ENCODE measurements at places on chromosomes 4 and X. TPM values are rescaled to one million over a fixed set of nuclear protein-coding genes. Genes with fewer than 3 reads are reported as not detected.

- DNase-seq: no peak
Observed at GRCh38 chr4:105624530-105624929, 72.1 kb downstream of the ARHGEF38 start.

GRCh38 chr4:114870987-114871386 is 242.4 kb downstream of the NDST4 start:
- DNase-seq: no peak

- DNase-seq: no peak
Observed at GRCh38 chrX:18983666-18984380, at the start of gene PHKA2. Gene PHKA2 (minus strand): TSS chrX:18984114. CDS start chrX:18983932, 182 bp downstream.

- no peak for DNase-seq
Observed at GRCh38 chr4:187415231-187415630, 580.3 kb upstream of the ZFP42 start.

GRCh38 chrX:47327902-47328301 is 42.5 kb upstream of the ZNF157 start:
- DNase-seq: no peak

DNA sequence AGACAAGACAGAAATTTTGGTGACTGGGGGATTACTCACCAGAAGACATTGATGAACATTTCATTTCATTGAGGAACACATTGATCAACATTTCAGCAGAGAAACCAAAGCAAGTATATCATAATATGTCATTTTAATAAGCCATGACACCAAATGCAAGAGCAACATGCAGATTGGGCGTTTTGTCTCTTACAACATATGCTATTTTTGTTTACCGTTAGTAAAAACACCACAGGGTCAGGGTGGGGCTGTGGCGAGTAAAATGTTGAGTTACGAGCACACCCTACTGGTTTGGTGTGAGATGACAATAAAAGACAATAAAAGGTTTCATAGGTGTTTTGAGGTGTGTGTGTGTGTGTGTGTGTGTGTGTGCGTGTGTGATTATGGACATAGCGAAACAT is 294.5 kb downstream of the PDGFC start:
- DNase-seq: no peak

DNA sequence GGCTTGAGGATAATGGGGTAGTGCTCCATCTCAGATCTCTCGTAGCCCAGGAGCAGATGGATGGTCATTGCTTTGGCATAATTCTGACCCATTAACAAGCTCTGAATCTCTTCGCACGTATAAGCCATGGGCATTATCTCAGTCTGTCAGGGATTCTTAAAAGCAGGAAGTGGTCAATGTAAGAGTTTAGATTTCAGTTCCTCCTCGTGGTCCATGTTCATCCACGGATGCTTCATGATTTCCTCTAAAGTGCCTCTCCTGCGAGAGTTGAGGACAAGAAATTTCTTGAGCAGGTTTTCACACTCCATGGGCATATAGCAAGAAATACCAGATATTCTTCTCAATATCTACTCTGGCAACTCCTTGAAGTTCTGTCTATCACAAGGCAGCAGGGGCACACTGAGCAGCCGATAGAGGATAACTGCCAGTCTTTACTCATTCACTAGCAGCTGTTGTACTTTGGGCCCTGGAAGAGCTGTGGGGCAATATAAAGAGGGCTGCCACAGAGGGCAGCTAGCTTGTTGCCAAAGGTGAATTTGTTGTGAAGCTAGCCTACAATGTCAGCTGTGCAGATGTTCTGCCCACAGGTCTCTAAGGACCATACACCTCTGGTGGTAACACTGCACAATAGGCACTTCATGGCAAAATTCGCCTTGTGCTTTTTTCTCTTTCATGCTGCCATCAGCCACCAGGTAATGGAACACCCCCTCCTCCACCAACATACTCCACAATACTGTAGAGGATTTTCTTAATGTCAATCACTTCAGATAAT is 52.0 kb upstream of the WDR17 start:
- DNase-seq: no peak

GRCh38 chr4:6424425-6424824 is 48.0 kb downstream of the PPP2R2C start:
- DNase-seq: no peak

GRCh38 chrX:102833136-102833535 is 103.9 kb upstream of the RAB40AL start:
- no peak for DNase-seq

TACC3 gene
- 7.0 TPM for polyA plus RNA-seq

GAB1 gene
- 13.8 TPM for polyA plus RNA-seq

CTAG2 gene
- not detected for polyA plus RNA-seq

MAPK10 gene
- 16.3 TPM for polyA plus RNA-seq

PAGE5 gene
- not detected for polyA plus RNA-seq

All from AG04450 (cell line).